ENCODE measurements at places on chromosomes 11 and 22. TPM values are rescaled to one million over a fixed set of nuclear protein-coding genes. Genes with fewer than 3 reads are reported as not detected.

DDTL gene
- total RNA-seq: 4.0 TPM

JAML gene
- total RNA-seq: 20.8 TPM

CNGA4 gene
- 0.31 TPM for total RNA-seq

ELFN2 gene
- total RNA-seq: 5.9 TPM

APOBEC3B gene
- 2.2 TPM for total RNA-seq

ANO5 gene
- 1.2 TPM for total RNA-seq

OR8G5 gene
- not detected for total RNA-seq

EXPH5 gene
- total RNA-seq: 11.9 TPM

RAG2 gene
- not detected for total RNA-seq

EFCAB6 gene
- 4.4 TPM for total RNA-seq

FLRT1 gene
- 3.5 TPM for total RNA-seq

IL17REL gene
- not detected for total RNA-seq

Data from sciatic nerve (tissue), 2 donors.